ENCODE measurements at places on chromosomes 6 and 20.
A peak's percentile ranks its signal among the peaks of the same experiment; 100 is the strongest.

- DNase-seq = no peak
These were observed 126.4 kb downstream of the BANF2 start for GRCh38 chr20:17825960-17826843.

DNA sequence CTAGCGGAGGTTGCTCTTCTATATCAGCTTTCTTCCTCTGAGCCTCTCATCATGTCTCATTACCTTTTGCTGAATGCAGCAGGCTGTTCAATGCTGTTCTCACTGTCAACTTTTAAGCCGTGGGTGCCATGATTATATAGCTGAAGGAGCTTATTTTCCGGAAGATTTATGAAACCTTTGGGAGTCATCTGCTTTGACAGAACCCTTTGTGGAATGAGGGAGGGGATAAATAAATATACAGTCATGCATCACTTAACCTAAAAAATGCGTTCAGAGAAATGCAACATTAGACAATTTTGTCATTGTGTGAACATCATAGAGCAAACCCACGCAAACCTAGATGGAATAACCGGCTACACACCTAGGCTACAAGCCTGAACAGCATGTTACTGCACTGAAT, 102.2 kb upstream of the AKAP12 start:
- DNase-seq = no peak

GRCh38 chr6:113894712-113895674, 37.8 kb downstream of the MARCKS start:
- peak; percentile 53 for DNase-seq

DNA sequence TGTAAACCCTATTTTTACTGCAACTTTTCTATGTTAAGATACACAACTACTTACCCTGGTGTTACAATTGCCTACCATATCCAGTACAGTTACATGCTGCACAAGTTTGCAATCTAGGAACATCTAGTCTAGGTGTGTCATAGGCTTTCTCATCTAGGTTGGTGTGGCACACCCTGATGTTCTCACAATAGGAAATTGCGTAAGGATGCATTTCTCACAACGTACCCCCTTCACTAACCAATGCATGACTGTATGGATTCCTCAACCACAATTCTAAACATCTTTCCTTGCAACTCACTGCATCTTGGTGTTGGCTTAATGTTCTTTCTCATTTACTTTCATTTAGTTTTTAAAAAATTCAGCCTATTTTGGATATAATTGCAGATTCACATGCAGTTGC, 31.6 kb downstream of the GJA10 start:
- DNase-seq = no peak

DNA sequence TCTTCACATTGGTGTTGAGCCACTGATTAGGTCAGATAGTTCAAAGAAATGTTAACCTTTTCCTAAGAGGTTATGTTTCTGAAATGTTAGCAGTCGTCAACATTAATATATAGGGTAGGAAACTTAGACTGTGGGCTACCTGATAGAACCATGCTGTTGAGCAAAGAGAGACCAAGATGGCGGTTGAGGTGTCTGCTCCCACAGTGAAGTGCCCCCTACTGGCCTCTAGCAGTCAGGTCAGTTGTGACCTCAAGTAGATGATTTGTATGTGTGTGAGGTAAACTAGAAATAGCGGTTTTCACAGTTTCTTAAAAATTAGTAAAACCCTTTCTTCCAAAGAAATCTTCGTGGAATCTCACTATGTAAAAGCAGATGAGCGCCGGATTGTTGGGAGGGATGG, 40.3 kb downstream of the MTHFD1L start:
- no peak for DNase-seq

DNA sequence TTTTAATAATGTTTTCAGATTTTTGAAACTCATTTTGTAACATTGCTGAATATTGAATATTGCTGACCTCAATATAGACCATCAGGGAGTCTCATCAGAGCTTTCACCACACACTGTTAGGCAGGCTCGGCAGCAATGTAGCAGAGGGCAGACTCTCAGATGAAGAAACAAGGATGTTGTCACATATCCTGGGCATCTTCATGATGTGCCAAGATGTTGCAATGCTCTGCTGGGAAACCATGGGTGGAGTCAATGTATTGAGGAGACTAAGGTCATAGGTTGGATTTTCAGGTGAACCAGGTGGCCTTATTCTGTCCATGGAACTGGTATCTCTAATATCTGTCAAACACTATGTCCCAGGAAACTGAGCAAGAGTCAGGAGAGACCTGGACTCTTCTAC, 27.3 kb downstream of the NR2E1 start:
- DNase-seq = no peak

DNA sequence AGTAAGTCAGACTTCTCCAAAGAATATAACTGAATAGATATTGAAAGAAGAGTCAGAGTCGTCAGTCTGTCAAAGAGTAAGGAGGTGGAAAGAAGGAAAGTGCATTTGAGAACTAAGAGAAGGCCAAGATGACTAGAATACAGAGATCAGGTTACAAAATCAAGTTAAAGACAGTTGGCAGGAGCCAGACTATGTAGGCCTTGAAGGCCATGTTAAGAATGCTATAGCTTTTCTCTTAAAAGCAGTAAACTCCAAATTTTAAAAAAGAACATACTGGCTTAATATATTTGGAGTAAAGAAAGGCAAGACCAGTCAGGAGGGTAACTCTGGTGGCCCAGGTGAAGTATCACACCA, 68.8 kb downstream of the IBTK start:
- no peak for DNase-seq

GRCh38 chr6:85594197-85594930, 706 bp upstream of the SNX14 start:
- peak; percentile 42 for DNase-seq

GRCh38 chr6:37273690-37274089, 15.7 kb upstream of the TMEM217 start:
- DNase-seq = no peak

DNA sequence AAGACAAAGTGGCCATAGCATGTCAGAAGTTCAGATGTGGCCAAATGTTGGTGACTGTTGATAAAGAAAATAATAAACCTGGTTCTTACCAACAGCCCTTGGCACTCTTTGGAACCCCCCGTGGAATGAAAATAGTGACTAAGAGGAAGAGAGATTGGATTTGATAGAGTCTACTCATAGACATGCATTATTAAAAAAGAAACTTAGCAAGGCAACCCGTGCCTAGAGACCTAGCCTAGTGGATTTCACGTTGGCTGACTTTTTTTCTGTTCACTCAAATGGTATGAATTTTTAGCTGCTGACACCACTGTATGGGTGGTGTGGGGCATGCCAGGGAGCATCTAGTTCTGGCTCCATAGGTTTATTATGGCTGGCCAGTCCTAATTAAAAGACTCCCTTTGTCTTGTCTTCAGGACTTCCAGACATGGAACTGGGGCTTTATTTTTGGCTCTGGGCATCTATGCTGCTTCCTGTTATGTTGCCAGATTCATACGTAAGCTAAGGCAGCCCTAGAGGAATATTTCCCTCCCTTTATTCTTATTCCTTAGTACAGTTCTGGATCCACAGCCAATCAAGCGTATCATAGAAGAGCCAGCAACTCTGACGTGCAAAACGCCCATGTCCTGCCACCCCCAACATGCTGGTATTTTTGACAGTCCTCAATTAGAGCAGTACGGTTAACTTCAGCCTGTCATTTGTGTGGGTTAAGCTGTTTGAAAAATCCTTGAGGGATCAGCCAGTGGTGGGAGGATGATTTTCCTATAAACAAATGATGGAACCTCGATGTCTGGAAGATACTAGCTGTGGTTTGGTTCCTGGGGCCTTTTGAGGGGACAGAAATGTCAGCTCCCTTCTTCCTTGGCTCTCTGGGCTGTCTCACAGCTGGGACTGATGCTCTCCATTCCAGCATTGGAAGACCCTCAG, 127.5 kb downstream of the ISM1 start:
- peak; percentile 32 for DNase-seq

DNA sequence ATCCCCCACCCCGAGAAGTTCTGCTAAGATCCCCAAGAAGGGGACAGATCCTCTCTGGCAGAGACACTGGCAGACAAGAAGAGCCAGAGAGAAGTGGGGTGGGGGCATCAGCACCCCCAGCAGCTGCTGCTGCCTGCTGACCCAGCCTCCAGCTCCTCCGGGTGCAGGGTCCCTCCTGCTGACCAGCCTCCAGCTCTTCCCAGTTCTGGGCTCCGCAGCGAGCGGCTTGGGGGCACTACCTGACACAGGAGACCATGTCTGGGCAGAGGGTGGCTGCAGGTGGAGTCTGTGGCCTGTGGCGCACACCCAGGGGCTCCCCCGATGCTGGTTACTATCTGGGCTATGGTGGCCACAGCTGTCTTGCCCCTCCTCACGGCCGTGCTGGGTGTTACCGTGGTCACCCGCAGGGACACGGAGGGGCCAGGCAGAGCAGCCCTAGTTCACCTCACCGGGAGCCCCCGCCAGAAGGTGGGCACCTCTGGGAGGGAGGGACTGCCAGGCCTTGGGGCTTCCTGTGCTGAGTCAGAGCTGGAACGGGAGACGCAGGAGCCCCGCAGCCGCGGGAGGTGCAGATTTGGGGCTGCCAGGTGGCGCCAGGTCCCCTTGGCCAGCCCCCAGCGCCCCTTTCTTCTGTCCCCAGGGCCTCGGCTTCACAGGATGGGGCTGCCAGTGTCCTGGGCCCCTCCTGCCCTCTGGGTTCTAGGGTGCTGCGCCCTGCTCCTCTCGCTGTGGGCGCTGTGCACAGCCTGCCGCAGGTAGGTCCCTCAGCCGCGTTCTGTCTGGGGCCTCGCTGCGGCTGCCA, 630 bp downstream of the LIME1 start:
- DNase-seq = no peak

DNA sequence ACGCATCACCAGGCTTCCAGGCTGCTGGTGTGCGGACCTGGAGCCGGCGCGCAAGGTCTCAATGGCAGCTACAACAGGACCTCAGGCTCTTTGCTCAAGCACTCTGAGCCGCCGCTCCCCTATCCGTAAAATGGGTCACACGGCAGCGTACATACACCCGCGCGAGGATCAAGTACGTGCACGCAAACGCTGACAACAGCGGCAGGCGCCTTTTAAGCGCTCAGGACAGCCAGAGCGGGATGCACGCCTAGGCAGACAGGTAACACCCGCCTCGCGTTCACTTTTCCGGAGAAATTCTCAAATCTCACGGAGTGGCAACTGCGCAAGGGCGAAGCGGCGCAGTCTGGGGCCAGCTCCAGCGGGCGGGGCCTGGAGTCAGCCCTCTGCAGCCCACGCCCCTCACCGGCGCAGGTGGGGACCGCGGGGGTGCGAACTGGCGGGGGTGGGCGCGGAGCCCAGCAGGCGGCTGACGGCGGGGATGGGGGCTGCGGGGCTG, 535 bp downstream of the EXOC2 start:
- peak; percentile 39 for DNase-seq

GRCh38 chr6:159650314-159650713, 42.7 kb downstream of the SOD2 start:
- DNase-seq = no peak

DNA sequence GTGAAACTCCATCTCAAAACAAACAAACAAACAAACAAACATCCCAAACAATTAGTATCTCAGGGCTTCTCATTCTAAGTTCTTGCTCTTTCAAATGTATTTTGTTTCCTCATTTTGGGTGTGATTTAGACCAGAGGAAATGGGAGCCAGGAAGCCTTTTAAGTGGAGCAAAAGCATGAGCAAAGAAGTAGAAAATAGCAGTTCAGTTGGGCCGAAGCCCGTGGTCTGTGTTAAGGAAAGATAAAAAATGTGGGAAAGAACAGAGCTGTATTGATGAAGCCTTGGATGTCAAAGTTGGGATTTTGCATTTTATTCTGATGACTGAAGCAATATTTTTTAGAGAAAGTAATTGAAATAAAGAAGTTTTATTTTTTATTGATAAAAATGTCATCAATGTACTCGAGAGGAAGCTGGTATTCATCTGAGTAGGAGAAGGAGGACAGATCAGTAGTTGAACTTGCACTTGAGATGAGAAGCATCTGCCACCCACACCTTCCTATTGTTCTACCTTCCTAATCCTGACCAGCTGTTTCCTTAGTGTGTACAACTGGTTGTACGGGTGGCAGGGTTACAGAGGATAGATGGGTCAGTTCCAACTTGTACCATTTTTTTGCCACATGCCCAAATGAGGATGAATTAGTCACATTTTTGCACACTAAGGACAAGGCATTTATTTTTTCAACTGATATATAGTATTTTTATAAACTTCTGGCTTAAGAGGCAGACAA, 56.1 kb downstream of the KIAA0408 start:
- DNase-seq = peak; percentile 26

GRCh38 chr6:14273191-14273590, 155.6 kb downstream of the CD83 start:
- DNase-seq = no peak

- DNase-seq = no peak
These were observed 736.9 kb downstream of the QKI start for GRCh38 chr6:164151161-164152120.

DNA sequence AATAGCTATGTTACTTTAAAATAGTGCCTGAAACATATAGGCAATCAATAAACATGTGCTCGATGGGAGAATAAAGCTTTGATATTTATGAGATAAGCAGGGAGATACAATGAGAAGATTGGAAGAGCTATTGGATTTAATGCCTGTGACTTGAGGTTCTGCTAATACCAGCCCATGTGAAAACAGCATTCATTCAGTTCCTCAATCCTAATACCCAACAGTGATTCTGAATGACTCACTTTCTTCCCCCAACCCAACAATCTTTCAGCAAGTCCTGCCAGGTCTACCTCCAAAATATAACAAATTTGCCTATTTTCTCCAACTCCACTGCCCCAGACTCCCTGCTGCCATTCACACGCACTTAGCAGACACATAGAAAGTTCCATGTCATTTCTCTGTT, 26.6 kb upstream of the KLHL31 start:
- no peak for DNase-seq

- DNase-seq = no peak
These were observed 95.2 kb downstream of the CDK19 start for GRCh38 chr6:110720066-110720465.

- DNase-seq = no peak
These were observed 4.8 kb upstream of the ZMYND8 start for GRCh38 chr20:47361057-47361915.

DNA sequence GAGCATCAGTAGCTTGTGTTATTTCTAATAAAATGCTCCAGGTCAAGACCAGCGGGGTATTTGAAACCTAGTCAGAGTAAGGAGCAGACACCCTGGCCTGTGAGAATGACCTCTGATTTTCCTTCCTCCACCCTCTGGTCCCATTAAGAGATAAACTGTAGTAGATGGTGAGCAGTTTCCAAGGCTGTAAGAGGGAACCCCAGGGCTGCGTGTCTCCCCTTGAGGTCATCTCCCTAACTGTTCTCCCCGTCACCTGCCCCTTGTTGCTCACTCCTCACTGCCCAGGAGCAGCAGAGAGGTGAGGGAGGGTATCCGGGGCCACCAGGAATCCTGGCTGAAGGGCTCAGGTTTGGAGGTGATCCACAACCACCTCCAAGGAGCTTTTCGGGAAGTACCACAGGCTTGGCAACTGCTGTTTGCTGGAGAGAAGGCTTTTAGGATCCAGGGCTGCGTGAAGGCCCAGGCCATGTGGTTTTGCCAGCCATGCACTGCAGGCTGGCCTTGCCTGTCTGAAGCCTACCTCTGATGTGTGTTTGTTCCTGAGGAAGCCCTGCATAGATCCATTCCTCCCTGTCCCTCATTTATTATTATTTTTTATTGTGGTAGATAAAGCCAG, 62.5 kb downstream of the RREB1 start:
- no peak for DNase-seq

GRCh38 chr6:97215157-97215769, 67.8 kb downstream of the MMS22L start:
- DNase-seq = peak; percentile 74

Measured in fibroblast of the aortic adventitia (primary cell).